NCI-H774 (cell line): ENCODE measurements at places on chromosomes 16 and 17.

DNA sequence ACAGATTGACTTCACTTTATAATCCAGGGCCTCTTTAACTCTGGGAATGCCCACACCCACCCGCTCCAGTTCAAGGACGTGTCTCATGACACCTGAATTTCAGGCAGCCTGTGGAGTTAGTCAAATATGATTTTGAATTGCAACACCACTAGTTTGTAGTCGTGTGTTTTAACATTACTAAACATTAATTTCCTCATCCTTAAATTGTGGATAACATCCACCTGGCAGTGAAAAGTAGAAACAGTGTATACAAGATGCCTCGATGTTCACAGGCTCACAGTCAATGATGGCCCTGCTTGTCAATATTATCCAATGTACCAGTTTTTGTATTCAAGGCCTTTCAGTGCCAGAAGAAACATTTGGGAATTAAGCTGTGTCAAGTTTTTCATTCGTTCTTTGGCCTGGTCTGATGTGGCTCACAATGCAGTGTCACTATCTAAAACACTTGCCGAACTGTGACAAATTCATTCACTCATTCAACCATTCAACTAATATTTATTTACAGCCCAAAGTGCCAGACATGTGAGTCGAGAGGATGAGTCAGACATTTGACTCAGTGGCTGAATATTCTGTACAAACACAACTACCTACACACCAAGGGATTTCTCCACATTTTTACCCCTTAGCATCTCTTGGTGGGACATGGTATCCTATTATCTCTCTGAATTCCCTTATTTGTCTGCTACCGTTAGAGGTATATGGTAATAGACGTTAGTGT lies 1.4 kb downstream of the MEIOB start:
- DNase-seq, result no peak

DNA sequence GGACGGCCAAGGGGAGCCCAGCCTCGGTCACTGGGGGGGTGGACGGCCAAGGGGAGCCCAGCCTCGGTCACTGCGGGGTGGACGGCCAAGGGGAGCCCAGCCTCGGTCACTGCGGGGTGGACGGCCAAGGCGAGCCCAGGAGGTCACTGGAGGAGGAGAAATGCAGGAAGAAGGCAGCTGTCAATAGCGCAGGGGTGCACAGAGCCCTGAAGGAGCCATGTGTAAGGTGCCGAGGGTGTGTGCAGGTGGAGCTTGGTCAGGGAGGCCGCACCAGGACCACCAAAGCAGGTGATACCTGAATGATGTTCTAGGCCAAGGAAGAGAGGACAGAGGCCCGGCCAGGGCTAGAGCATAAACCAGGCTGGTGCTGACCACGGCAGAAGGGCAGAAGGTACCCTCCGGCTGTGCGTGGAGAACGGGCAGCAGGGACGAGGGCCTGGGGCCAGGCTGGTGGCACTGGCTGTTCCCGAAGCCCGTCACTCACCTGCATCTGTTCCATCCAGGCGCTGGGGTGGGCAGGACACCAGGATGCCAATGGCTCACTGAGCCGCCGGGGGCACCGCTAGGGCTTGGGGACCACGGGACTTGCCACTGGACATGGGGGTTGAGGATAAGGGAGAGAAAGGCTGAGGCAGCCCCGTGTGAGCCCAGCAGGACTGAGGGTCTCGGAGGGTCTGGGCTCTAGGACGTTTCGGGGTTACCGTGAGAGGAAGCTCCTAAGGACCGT lies 5.9 kb upstream of the CCDC57 start:
- DNase-seq, result no peak

GRCh38 chr16:2767891-2768290 lies 9.2 kb downstream of the ELOB start:
- DNase-seq, result no peak

GRCh38 chr17:45960311-45960710 lies 38.7 kb upstream of the STH start:
- no peak for DNase-seq

DNA sequence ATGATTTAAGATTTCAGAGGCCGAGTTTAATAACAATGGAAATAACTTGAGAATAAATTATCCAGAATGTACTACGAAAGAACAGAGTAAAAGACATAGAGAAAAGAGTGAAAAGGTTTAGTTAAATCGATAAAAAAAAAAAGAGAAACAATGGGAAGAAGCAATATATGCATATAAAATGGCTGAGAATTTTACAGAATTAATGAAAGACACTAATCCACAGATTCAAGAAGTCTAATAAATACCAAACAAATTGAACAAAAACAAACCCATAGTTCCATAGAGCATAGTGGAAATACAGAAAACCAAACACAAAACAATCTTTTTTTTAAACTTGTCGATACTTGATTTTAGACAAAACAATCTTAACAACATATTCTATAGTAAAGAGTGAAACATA lies 1.7 kb downstream of the PSME3IP1 start:
- DNase-seq, result no peak

DNA sequence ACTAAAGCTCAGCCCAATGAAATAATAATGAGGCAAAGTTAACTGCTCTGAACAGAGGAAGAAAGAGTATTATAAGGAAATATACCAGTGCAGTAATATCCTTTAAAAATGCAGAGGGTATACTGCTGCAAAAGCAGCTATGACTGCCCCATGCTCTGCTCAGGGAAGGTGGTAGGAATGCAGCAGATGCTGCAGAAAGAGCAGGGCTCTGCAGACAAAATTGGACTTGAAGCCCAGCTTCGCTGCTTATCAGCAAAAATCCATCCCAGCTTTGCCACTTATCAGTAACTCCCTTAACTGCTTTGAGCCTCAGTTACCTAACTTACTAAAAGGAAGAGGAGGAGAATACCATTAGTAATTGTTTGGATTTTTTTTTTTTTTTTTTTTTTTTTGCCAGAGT lies 533.8 kb upstream of the CDH5 start:
- DNase-seq, result no peak

- DNase-seq, result no peak
These were observed 199.0 kb downstream of the MSI2 start for GRCh38 chr17:57455063-57455914.

GRCh38 chr16:5215901-5216300 lies 118.3 kb upstream of the EEF2KMT start:
- no peak for DNase-seq

DNA sequence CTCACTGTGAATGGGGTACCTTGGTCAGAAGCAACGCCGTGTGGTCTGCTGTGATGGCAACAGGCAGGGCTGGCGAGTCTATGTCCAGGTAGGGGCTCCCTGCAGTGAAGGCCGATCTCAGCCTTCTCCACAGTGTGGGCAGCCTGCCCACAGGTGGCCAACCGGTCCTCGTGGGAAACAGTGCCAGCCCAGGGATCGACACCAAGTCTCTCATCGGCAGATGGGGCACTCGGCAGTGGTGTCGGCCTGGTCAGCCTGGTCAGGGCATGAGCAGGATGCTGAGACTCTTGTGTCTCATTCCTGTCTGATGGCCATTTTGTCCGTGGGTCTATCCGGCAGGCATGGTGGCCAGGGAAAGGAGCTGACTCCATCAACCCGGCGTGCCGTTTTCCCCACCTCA lies 92.2 kb downstream of the TNFRSF13B start:
- DNase-seq, result no peak

GRCh38 chr17:46028981-46029565 lies 30.0 kb downstream of the STH start:
- DNase-seq, result no peak

DNA sequence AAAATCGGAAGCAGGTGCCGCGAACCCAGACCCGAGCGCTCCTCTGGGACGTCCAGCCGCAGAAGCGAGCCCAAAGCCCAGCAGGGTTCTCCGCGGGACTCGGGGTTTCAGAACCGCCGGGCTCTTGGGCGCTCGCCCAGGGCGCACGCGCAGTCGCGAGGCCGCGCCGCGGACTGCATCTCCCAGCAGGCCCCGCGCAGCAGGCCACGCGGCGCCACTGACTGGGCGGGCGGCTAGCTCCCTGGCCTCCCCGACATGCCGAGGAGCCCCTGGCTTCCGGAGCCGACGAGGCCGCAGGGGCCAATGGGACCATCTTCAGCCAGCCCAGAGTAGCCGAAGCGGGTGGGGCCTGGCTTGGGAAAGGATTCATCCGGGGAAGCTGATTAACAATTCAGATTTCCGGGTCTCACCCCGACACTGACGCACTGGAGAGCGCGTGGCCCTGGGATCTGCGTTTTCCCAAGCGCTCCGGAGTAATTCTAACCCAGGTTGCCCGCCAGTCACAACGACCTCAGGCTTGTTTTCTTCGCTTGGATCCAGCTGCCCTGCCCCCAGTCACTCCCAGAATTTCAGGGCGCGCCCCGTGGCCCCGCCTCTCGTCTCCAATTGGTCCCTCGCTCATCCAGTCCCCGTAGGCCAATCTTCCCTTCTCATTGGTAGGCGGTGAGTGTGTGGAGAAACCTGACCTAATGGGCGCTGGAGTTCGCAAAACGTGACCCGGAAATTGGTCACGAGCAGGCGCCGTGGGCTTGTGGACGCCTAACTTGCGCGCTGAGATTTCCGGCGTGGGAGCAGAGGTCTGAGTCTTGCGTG lies at the start of gene ZNF263:
Gene ZNF263 (plus strand): TSS at position 762 of the 813 bp plus-strand sequence. CDS start 328 bp downstream, outside the sequence.
- peak; percentile 96 for DNase-seq

GRCh38 chr16:70474320-70475053 lies 20.1 kb downstream of the FCSK start:
- DNase-seq, result no peak

DNA sequence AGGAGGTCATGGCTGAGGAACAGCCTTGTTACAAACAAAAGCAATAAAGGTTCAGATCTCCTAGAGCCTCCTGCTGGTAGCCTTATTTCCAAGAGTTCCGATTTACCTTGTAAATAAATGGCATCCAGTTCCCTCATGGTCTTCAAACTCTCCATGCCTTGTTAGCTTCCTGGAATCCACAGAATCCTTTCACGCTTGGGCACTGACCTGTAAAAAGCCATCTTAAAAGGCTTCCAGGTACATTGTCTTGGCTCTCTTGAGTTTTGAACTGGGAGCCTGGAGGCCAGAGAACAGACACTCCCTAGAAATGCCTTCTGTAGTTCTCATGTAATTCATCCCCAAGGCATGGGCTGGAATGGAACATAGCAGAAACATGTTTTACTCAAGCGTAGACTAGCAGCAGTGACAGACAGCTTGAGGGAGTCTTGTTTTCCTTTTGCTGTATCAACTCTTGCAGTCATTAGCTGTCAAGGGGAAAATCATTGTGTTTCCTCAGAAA lies 207.9 kb downstream of the SNX29 start:
- no peak for DNase-seq

- no peak for DNase-seq
These were observed 16.9 kb downstream of the ETV4 start for GRCh38 chr17:43528988-43529814.

DNA sequence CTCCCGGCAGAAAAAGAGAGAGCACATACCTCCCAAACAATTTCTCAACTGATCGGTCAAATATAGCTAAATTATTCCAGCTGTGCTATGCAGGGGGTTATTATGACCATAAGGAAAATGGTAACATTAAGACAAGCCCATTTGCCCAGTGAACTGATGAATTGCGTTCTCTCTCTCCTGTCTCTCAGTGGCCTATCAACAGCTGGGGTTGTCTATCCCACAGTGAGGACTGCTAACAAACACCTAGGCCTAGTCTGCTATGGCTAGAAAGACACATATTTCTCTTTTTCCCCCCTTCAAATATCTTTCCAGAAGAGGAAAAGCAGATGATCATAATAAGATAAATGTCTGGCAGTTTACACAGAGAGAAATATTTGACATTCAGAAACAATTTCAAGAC lies 263.8 kb upstream of the ELAC2 start:
- DNase-seq, result no peak

- DNase-seq, result no peak
These were observed 1.7 kb downstream of the CORO1A start for GRCh38 chr16:30184891-30185682.

GRCh38 chr17:36188891-36189306 lies 7.7 kb downstream of the CCL3L1 start:
- no peak for DNase-seq

DNA sequence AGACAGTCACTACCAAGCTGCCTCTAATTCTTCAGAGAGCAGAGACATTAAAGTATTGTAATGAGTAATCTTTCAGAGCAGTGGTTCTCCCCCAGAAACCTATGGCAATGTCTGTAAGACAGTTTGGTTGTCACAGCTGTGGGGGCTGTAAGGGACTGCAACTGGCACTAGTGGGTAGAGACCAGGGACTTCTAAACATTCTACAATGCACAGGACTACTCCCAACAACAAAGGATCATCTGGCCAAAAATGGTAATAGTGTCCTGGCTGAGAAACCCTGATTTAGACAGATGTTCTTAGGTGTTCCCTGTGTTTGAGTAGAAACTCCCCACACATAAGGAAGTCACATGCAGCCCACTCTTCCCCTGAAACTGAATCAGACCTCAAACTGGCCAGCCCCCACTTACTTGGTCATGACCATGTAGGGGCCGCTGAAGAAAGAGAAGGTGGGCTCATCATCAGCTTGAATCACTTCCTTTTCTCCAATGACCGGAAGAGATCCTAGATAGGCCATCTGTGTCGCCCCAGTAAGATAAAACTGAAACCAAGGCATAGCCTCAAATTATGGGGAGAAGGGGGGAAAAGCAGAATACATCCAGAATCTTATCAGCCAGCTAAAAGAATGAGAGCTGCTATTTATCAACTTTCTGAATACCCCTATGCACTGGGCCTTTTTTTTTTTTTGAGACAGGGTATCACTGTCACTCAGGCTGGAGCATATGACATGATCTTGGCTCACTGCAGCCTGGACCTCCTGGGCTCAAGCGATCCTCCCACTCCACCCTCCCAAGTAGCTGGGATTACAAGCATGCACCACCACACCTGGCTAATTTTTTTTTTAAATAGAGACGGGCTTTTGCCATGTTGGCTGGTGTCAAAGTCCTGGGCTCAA lies 75.8 kb downstream of the TEX14 start:
- no peak for DNase-seq

GRCh38 chr16:3618769-3619141 lies 7.3 kb upstream of the SLX4 start:
- no peak for DNase-seq

DNA sequence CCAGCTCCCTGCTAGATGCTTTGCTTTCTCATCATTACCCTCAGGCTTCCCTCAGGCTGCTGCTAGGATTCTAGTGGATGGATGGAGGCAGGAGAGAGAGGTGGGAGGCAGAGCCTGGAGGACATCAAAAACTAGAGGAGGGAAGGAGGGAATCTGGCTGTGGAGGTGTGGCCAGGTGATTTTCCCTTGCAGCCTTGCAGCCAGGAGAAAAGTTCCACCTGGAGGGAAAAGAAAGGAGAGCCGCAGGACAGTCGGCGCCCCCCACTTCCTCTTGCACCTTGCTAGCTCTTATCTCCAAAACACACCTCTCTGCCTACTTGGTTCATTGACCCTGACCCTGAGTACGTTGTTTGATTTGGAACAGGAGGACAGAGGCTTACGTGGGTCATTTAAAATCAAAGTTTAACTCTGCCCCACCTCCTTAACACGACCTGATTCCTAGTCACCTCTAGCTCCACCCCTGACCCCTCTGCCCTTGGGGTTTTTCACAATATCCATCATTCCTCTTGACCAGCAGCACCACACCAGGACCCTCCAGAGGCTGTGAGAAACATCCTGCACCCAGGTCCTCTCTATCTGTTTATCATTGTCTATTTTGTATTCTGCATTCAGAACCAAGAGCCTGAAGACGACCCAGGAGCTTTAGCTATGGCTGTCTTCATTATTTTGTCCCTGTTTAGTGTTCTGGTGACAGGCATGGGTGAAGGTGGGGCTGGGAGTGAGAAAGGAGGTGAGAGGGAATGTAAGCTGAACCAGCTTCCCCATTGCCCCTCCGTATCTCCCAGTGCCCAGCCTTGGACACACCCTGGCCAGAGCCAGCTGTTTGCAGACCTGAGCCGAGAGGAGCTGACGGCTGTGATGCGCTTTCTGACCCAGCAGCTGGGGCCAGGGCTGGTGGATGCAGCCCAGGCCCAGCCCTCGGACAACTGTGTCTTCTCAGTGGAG lies 15.9 kb downstream of the AOC3 start:
- DNase-seq, result no peak
